ENCODE measurements at places on chromosomes 11 and 22.

GRCh38 chr11:80980227-80980626, 1539.4 kb upstream of the TENM4 start:
- no peak for DNase-seq

- DNase-seq: peak; percentile 10
Measured at GRCh38 chr11:58567889-58568512, 7.7 kb downstream of the LPXN start.

DNA sequence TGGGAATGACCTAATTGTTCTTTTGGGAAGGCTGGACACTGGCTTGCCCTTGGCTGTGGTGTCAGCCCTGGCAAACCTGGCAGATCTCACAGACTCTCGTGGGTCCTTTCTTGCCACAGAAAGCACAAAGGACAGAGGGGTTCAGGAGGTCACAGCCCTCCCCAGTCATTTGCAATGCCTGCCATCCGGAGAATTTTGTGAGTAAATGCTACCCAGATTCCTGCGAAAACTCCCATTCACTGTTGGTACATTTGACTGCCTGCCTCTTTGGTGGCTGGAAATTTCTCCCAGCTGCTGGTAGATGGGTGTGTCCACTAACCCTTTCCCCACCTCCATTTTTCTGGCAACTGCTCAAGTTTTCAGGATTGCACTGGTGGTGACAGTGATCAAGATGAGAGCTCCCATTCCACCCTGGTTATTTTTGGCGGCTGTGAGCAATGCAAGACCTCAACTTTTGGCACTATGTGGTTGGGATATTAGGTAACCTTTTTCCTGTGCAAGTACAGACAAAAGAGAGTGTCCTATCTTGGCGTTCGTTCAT, 155.7 kb downstream of the NAV2 start:
- DNase-seq: no peak

DNA sequence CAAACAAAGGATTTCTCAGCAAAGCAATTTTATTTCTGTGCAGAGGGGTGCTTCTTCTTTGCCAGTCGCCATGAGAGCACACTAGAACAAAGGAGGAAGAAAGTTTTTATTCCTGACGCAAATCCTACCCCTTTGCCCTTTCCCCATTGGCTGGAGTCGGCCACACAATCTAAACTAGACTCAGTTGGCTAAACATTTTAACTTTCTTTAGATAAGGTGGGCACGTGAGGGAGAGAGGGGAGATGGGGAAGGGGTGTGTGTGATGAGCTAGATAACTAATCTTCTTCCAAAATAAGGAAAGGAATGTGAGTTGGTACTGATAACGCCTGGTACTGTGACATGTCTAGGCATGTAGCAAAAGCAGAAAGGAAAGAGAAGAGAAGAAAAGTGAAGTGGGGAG, 626 bp downstream of the TRIM22 start:
- no peak for DNase-seq

- no peak for DNase-seq
Measured at GRCh38 chr22:24033731-24034130, 22.6 kb downstream of the CABIN1 start.

DNA sequence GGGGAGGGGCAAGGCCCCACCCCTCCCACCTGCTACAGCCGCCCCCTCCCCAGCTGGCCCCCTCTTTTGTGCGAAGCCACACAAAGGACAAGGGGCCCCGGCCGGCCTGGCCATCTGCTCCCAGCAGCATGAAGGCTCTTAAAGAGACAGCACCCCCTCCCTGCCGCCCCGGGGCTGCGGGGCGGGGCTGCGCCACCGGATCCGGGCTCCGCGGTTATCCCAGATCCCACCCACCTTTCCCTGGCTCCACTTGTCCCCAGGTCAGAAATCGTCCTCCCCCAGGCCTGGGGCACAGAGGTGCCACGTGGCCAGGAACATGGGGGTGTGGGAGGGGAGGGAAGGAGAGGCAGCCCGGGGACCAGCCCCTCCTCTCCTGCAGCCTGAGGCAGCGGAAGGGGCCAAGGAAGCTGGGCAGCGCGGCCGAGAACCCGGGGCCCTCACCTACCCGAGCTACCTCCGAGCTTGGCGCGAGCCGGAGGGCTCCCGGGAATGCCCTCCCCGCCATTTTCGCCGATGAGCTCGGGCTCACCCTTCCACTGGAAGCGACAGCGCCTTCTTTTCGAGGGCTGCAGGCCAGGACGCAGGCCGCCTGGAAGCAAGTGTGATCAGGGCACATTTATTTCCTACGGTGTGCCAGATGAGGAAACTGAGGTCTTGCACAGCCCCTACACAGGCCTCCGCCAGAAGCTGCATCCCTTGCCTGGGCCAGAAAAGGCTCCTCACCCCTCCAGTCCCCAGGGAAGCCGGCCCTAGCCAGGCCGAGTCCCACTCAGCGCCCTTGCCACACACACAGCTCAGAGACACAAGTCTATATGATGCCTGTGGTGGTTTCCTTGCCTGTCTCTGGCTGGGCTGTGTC, 2.5 kb upstream of the RCOR2 start:
- DNase-seq: no peak

GRCh38 chr11:126338346-126339055, 17.0 kb upstream of the ST3GAL4 start:
- DNase-seq: no peak

DNA sequence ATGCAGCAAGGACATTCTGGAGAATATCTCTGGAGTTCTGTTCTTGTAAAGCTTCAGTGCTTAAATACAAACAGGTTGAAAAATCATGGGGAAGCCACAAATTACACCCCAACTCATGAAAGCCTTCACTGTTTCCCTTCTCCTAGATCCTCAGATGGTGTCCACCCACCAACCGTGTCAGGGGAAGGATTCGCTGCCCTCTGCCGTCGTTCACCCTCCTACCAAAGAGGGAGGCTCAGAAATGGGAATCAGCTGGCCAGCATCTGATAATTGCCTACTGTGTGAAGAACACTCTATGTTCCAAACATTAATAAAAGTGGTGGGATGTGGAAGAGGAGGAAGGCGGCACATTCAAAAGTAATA, 7.4 kb upstream of the HEPACAM start:
- DNase-seq: no peak

DNA sequence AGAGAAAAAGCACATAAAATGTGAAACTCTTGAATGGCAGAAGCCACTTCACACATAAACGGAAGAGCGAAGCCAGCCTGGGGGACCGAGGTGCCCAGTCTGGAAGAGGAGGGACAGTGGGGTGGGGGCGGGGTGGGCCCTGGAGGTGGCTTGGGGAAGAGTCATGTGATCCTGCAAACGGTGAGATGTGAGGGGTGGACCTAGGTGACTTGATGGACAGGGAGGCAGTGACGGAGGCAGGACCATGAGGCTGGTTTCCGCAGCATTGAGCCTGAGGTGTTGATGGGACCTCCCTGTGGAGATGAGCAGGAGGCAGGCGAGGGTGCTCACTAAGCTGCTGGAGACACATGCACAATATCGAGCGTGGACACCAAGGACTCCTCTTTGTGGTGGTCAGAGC, 16.8 kb downstream of the ZDHHC24 start:
- DNase-seq: no peak

DNA sequence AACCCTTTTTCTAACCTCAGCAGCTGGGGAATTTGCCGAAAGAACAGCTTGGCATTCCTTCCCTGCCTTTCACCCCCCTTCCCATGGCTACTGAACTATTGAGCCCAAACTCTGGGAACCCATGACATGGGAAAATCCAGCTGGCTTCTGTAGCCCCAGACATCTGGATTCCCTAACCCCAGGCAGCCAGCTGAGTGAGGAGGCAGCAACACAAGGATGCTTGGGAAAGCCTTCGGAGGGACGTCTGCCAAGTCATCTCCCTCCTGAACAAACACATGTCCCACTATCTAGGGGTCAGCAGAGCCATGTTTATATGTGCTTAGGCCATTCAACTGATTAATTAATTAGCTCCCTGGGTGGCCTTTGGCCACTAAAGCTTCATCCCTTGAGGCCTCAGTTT, 21.6 kb downstream of the LRRC55 start:
- no peak for DNase-seq

DNA sequence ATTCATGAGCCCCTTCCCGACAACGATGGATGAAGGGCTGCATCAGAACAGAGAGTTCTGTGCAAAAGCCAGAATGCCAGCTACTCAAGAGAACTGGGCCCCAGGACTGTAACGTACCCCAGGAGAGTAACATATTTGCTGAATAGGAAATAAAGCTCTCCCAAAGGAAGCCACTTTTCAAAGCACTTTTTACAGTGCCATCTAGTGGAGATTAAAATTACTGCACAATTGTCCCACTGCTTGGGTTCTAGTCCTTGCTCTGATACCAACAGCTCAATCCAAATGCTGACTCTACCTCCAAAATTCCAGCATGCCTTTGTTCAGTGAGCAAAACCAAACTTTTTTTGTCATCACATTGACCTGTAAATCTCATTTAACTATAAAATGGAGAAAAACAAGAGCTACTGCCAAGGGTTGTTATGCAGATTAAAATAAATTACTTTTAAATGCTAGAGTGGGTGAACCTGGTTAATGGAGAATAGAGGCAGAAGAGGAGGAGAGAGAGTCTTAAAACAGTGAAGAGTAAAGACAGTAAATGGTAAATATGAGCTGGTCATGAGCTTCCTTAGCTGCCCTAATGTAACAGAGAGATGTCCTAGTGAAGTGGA, 87.6 kb upstream of the FSHB start:
- DNase-seq: peak; percentile 13

DNA sequence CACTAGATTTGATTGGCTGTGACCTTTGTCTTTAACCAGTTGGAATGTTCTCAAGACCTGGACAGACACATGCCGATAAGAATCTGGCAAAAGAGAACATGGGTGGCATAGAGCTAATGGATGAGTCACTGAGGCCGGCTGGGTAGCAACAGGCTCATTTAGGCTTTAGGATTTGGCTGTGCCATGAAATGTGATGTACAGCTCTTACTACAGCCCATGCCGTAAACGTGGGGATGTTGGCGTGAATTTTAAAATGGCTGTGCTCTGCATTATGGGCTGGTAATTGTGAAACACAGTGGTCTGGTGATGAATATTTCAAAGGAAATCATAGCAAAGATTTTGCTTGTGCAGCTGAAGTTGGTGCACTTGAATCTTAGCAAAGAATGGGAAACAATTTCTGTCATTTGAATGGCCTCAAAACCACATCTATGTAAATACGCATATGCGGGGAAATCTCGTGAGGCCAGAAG, 332.4 kb downstream of the TBC1D22A start:
- DNase-seq: no peak

- DNase-seq: no peak
Measured at GRCh38 chr11:131908316-131908715, 537.9 kb downstream of the NTM start.

- DNase-seq: no peak
Measured at GRCh38 chr11:50070389-50070788, 37.7 kb downstream of the OR4C45 start.

- no peak for DNase-seq
Measured at GRCh38 chr22:19169947-19170318, 8.6 kb downstream of the SLC25A1 start.

DNA sequence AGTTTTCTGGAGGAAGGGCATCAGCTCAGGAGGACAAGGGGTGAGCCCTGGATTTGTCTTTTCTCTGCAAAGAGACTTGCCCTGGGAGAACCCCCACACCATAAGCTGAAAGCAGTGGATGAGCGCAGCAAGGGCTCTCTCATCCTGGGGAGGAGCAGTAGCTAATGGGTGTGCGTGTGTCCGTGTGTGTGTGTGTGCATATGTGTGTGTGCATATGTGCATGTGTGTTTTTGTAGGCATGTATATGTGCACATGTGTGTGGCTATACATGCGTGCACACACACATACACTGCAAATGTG, 45.3 kb downstream of the SMIM38 start:
- DNase-seq: no peak

GRCh38 chr22:36315325-36315724, 62.4 kb downstream of the APOL1 start:
- DNase-seq: no peak

GRCh38 chr22:33893512-33893911, 26.8 kb downstream of the LARGE1 start:
- DNase-seq: no peak

DNA sequence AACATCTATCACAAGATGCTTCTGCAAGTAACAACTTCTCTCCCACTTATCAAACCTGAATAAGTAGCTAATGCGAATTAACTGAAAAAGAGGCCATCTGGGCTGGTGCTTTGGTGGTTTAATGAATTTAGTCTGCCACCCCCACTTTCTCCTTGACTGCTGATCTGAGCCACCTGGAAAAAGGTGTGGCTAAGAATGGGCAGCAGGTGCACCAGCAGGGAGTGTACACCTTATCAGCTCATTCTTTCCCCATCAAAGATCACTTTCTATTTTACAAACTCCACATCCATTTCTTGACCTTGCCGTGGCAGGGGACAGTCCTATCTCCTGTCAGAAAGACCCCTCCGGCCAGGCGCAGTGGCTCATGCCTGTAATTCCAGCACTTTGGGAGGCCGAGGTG, 6.5 kb downstream of the RFPL3 start:
- no peak for DNase-seq

- DNase-seq: no peak
Measured at GRCh38 chr22:37511395-37512104, 7.7 kb downstream of the CARD10 start.

DNA sequence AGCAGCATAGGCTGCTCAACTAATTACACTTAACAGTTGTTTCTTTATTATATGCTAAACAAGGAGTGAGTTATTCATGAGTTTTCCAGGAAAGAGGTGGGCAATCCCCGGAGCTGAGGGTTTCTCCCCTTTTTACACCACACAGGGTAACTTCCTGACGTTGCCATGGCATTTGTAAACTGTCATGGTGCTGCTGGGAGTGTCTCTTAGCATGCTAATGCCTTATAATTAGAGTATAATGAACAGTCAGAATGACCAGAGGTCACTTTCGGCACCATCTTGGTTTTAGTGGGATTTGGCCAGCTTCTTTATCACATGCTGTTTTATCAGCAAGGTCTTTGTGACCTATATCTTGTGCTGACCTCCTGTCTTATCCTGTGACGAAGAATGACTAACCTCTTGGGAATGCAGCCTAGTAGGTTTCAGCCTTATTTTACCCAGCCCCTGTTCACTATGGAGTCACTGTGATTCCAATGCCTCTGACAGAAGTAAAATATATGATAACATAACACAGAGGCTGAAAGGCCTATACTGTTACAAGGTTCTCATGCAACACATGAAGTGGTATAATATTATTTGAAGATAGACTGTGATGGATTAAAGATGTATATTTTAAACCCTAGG, 41.3 kb upstream of the RDX start:
- DNase-seq: no peak

DNA sequence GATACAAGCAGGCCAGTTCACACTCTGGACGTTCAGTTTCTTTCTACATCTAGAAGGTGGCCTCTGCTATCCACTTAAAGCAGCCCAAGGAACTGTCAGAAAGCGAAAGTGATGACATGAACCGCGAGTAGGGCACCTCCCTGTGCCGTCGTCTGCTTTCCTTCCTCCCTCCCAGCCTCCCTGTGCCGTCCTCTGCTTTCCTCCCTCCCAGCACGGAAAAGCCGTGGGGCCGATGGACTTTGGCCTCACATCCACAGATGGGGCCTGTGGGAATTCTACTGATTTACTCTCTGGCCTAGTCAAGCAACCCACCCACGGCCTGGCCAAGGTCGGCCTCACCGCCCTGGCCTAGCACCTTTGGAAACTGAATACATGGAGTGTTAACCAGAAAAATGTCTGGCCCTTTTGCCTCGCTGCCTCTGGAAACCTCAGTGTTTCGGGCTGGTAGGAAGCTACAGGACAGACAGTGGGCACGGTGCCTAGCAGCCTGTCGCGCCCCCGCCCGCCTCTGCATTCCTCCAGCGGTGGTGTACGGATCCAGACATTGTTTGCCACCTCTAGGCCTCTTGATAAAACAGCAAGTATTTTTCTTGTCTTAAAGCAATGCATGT, 14.2 kb downstream of the PEX26 start:
- DNase-seq: peak; percentile 74

Measured in HuH-7.5 (cell line).